ENCODE measurements at places on chromosomes 6 and 20.

DNA sequence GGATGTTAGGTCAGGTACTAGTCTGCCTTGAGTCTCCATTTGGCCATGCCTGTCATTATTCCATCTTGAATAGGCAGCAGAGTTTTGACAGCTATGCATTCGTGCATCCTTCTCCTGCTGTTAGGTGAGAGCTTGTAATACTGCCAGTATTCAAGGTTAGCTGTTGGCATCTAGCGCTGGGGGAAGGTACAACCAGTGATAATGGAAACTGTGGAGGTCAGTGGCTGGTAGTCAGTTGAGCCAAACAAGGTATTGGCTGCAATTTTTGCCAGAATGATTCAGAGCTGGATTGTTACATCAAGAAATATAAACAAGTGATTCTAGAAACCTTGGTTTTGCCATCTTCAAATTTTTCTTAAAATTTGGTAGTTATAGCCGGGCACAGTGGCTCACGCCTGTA is 6.5 kb downstream of the FAM8A1 start:
- DNase-seq: no peak

- DNase-seq: no peak
These were observed 106.3 kb upstream of the LY86 start for GRCh38 chr6:6482256-6482655.

- no peak for DNase-seq
These were observed 59.4 kb upstream of the FRMD1 start for GRCh38 chr6:168138436-168138835.

- DNase-seq: no peak
These were observed 21.3 kb upstream of the SLC22A7 start for GRCh38 chr6:43276577-43277305.

DNA sequence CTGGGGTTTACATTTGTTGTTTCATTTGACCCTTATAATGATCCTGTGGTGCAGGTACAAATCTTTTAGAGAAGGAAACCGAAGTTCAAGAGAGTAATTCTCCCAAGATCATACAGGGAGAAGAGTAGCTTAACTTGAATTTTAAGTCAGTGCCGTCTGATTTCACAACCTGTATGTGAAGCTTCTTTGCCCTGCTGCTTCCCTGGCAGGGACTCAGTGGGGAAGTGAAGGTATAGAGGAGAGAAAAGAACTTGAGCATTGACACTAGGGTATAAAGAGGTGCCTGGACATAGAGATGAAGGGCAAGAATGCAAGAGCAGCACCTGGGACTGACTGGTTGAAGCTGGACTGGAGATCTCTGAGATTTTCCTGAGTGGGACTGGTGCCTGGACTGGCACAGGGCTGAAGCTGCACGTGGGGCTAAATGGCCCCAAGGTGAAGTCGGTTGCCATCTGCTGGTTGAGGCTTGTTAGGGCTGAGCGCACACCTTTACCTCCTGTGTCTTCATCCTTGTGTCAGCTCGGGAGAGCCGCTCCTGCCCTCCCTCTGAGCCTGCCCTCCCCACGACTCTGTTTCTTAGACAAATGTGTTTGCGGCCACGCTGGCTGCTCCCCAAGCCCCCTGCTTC is 41.8 kb downstream of the FARS2 start:
- peak; percentile 54 for DNase-seq

Measured in CD4-positive, CD25-positive, alpha-beta regulatory T cell (primary cell).